ENCODE measurements at places on chromosomes 3 and 15. TPM values are rescaled to one million over a fixed set of nuclear protein-coding genes. Genes with fewer than 3 reads are reported as not detected.

- no peaks in the 10 kb centered on the region for H3K27me3 ChIP-seq
- no peaks in the 10 kb centered on the region for H3K36me3 ChIP-seq
- H3K4me3 ChIP-seq: no peak overlapping the region
- H3K27ac ChIP-seq: no peak overlapping the region
- H3K4me1 ChIP-seq: no peaks in the 10 kb centered on the region
These were observed 61.1 kb upstream of the ACAD9 start for GRCh38 chr3:128818186-128818787.

GRCh38 chr15:78228356-78228996 lies 5.9 kb downstream of the ACSBG1 start:
- H3K27ac ChIP-seq: no peak overlapping the region
- DNase-seq: no peak
- no peaks in the 10 kb centered on the region for H3K4me1 ChIP-seq

- no peak overlapping the region for H3K27ac ChIP-seq
- no peak for DNase-seq
- no peak overlapping the region for H3K4me3 ChIP-seq
- no peaks in the 10 kb centered on the region for H3K27me3 ChIP-seq
- H3K36me3 ChIP-seq: no peaks in the 10 kb centered on the region
- H3K4me1 ChIP-seq: no peaks in the 10 kb centered on the region
These were observed 91.4 kb upstream of the POU1F1 start for GRCh38 chr3:87367736-87368135.

- no peaks in the 10 kb centered on the region for H3K27me3 ChIP-seq
- peak overlapping the region; percentile 61 for H3K27ac ChIP-seq
- H3K36me3 ChIP-seq: no peaks in the 10 kb centered on the region
- H3K4me3 ChIP-seq: peak overlapping the region; percentile 60
- peaks cover 9% of the 10 kb centered on the region for H3K4me1 ChIP-seq
These were observed 880 bp upstream of the CHRNA7 start for GRCh38 chr15:32029409-32029861.

DNA sequence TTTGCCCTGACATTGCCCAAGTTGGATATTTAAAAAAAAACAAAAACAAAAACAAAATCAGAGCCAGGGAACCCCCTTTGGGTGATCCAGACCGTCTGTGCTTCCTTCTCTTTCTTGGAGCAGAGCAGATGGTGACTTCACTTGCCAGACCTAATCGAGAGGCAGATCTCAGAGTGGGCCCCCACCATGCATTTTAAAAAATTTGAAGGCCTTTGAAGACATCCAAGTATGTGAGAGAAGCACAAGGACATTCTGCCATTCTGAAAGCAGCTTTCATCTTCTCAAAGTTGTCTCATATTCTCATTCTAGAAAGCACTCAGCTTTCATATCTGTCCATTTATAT lies 93.3 kb downstream of the SV2B start:
- H3K4me3 ChIP-seq: no peak overlapping the region
- H3K4me1 ChIP-seq: no peaks in the 10 kb centered on the region
- no peak for DNase-seq
- H3K36me3 ChIP-seq: no peaks in the 10 kb centered on the region
- no peaks in the 10 kb centered on the region for H3K27me3 ChIP-seq

DNA sequence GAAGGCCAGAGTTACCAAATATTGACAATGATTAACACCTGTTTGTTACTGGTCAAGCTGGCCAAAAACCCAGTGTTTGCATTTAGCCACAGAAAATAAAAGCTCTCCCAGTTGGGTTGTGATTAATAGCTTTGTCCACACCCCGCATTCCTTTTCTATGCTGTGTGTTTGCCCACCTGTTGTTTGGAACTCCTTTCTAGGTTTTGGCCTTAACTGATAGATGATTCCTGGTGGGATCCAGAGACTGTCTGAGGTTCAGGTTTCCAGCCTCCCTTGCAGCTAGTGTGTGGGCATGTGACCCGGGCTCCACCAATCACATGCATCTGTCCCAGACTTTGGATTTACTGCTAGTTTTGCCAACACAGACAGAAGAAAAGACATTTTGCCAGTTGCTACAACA lies 83.8 kb downstream of the PTPRG start:
- H3K4me3 ChIP-seq: no peak overlapping the region

GRCh38 chr15:81317642-81318017 lies 6.3 kb downstream of the STARD5 start:
- no peak overlapping the region for H3K27ac ChIP-seq
- H3K27me3 ChIP-seq: no peaks in the 10 kb centered on the region
- no peak overlapping the region for H3K4me3 ChIP-seq
- no peak for DNase-seq
- no peaks in the 10 kb centered on the region for H3K36me3 ChIP-seq
- H3K4me1 ChIP-seq: peaks cover 6% of the 10 kb centered on the region

GRCh38 chr3:124829178-124829818 lies 57.9 kb downstream of the ITGB5 start:
- no peak overlapping the region for H3K27ac ChIP-seq
- H3K27me3 ChIP-seq: no peaks in the 10 kb centered on the region
- H3K4me1 ChIP-seq: peaks cover 7% of the 10 kb centered on the region
- H3K4me3 ChIP-seq: no peak overlapping the region
- no peak for DNase-seq
- H3K36me3 ChIP-seq: no peaks in the 10 kb centered on the region

GRCh38 chr15:88680241-88681001 lies 41.6 kb downstream of the ISG20 start:
- no peak overlapping the region for H3K27ac ChIP-seq
- no peaks in the 10 kb centered on the region for H3K36me3 ChIP-seq
- no peak overlapping the region for H3K4me3 ChIP-seq
- no peak for DNase-seq
- no peaks in the 10 kb centered on the region for H3K4me1 ChIP-seq

GRCh38 chr3:36166477-36166876 lies 213.8 kb upstream of the STAC start:
- H3K4me1 ChIP-seq: no peaks in the 10 kb centered on the region
- H3K36me3 ChIP-seq: no peaks in the 10 kb centered on the region
- no peak overlapping the region for H3K4me3 ChIP-seq
- no peaks in the 10 kb centered on the region for H3K27me3 ChIP-seq

- no peaks in the 10 kb centered on the region for H3K36me3 ChIP-seq
- no peak for DNase-seq
- no peak overlapping the region for H3K27ac ChIP-seq
- peaks cover 4% of the 10 kb centered on the region for H3K4me1 ChIP-seq
- no peak overlapping the region for H3K4me3 ChIP-seq
- H3K27me3 ChIP-seq: no peaks in the 10 kb centered on the region
These were observed 83.1 kb downstream of the XXYLT1 start for GRCh38 chr3:195187609-195188425.

DNA sequence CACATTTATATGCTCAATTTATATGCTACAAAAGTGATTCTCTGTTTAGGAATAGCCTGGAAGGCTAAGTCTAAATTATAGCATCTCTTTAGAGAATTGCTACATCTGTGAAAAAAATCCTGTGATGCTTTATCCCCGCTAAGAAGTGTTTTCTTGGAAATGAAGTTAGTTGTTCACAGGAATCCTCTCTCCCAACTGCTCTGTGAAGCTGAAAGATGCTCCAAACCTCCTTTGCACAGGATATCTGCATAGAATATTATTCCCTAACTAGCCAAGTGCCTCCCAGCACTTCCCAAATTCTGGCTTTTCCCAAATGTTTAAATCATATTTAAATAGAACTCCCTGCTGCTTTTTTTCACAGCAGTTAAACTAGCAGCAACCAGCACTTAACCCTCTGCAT lies 132.2 kb downstream of the SRGAP3 start:
- H3K36me3 ChIP-seq: no peaks in the 10 kb centered on the region
- H3K4me1 ChIP-seq: peaks cover under 1% of the 10 kb centered on the region
- no peak for DNase-seq
- no peaks in the 10 kb centered on the region for H3K27me3 ChIP-seq

- H3K27ac ChIP-seq: no peak overlapping the region
- H3K4me1 ChIP-seq: peaks cover 27% of the 10 kb centered on the region
- H3K4me3 ChIP-seq: no peak overlapping the region
- no peaks in the 10 kb centered on the region for H3K36me3 ChIP-seq
- no peaks in the 10 kb centered on the region for H3K27me3 ChIP-seq
These were observed 6.0 kb downstream of the CCDC12 start for GRCh38 chr3:46970391-46971091.

- H3K27me3 ChIP-seq: no peaks in the 10 kb centered on the region
- no peak for DNase-seq
- H3K36me3 ChIP-seq: no peaks in the 10 kb centered on the region
- H3K4me1 ChIP-seq: no peaks in the 10 kb centered on the region
- no peak overlapping the region for H3K27ac ChIP-seq
These were observed 389.7 kb downstream of the RAP2B start for GRCh38 chr3:153551536-153552285.

DNA sequence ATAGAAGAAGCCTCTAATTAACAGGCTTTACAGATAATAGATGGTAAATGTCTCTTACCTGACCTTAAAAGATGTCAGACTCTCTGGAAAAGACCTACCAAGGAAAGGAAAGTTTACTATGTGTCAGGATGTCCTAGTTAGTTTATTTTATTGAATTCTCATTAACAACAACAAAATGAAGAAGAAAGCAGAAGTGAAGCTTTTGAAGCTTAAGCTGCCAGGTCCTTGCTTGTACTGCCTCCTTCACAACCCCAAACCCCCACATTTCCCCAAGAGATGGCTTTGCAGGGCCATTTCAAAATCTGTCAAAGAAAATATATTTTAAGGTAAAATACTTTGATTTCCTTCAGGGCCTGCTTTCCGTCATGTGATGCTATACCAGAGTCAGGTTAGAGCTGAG lies 798.4 kb downstream of the TUSC7 start:
- H3K4me3 ChIP-seq: no peak overlapping the region
- H3K36me3 ChIP-seq: no peaks in the 10 kb centered on the region

GRCh38 chr3:42505128-42505848 lies 2.8 kb downstream of the VIPR1 start:
- DNase-seq: no peak
- H3K36me3 ChIP-seq: no peaks in the 10 kb centered on the region
- no peak overlapping the region for H3K4me3 ChIP-seq
- H3K27ac ChIP-seq: no peak overlapping the region

The ROPN1B gene
- total RNA-seq: not detected

The TXNRD3 gene
- 24.0 TPM for total RNA-seq

The SCN11A gene
- total RNA-seq: 0.34 TPM

The GPR156 gene
- total RNA-seq: 1.2 TPM

The IL17RE gene
- 1.0 TPM for total RNA-seq

The LSG1 gene
- 31.3 TPM for total RNA-seq

The IQCH gene
- 0.95 TPM for total RNA-seq

The MELTF gene
- 19.0 TPM for total RNA-seq

The DNASE1L3 gene
- not detected for total RNA-seq

The TPRG1 gene
- 4.4 TPM for total RNA-seq

All from ovary (tissue), 10 donors.